NCI-H510A (cell line): ENCODE measurements at places on chromosomes 2 and 18.
A peak's percentile ranks its signal among the peaks of the same experiment; 100 is the strongest.

GRCh38 chr2:38600242-38600891, 2.4 kb downstream of the HNRNPLL start:
- DNase-seq: no peak

- DNase-seq: no peak
Observed at GRCh38 chr2:145070703-145071102, 550.8 kb upstream of the ZEB2 start.

GRCh38 chr2:196176142-196176738, 4.9 kb upstream of the STK17B start:
- no peak for DNase-seq

GRCh38 chr2:139684286-139684860, 904.2 kb upstream of the NXPH2 start:
- no peak for DNase-seq

GRCh38 chr2:195613922-195614321, 43.1 kb upstream of the SLC39A10 start:
- no peak for DNase-seq

DNA sequence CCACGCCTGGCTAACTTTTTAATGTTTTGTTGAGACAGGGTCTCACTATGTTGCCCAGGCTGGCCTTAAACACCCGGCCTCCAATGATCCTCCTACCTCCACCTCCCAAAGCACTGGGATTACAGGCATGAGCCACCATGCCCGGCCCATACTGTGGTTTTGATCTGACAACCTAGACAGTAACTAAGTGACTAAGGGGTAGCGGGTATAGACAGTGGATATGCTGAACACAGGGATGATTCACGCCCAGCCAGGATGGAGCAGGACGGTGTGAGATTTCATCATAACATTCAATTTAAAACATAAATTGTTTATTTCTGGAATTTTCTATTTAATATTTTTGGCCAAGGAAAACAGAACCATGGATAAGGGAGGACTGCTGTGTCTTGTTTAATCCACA, 36.0 kb upstream of the YPEL5 start:
- DNase-seq: no peak

GRCh38 chr2:71667256-71668182, 214.2 kb downstream of the DYSF start:
- DNase-seq: no peak

DNA sequence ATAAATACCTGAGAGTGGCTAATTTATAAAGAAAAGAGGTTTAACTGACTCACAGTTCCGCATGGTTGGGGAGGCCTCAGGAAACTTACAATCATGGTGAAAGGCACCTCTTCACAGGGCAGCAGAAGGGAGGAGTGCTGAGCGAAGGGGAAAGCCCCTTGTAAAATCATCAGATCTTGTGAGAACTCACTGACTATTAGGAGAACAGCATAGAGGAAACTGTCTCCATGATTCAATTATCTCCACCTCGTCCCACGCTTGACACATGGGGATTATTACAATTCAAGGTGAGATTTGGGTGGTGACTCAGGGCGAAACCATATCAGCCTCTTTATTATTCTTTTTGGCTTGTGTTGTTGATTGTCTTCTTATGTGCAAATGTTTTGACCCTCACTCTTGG, 76.2 kb downstream of the WDR7 start:
- DNase-seq: no peak

GRCh38 chr18:274313-274712, 6.5 kb upstream of the THOC1 start:
- no peak for DNase-seq

- DNase-seq: no peak
Observed at GRCh38 chr2:179302764-179303571, 38.3 kb upstream of the SESTD1 start.

DNA sequence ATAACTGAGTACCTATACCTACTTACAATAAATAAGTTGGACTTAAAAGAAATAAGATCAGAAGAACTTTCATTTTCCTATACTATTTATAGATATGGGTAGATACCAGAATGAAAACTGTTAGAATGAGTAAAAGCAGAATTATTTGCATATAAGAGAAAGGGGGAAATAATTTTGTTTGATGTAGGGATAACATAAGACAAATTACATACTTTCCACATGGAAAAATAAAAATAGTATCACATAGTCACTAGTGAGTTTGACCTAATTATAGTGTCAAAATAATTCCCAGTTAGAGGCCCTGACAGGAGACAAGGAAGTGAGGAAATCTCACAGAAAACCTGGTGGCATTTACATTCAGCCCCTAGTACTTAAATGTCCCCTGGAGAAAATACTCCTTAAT, 28.6 kb downstream of the KCMF1 start:
- DNase-seq: no peak

DNA sequence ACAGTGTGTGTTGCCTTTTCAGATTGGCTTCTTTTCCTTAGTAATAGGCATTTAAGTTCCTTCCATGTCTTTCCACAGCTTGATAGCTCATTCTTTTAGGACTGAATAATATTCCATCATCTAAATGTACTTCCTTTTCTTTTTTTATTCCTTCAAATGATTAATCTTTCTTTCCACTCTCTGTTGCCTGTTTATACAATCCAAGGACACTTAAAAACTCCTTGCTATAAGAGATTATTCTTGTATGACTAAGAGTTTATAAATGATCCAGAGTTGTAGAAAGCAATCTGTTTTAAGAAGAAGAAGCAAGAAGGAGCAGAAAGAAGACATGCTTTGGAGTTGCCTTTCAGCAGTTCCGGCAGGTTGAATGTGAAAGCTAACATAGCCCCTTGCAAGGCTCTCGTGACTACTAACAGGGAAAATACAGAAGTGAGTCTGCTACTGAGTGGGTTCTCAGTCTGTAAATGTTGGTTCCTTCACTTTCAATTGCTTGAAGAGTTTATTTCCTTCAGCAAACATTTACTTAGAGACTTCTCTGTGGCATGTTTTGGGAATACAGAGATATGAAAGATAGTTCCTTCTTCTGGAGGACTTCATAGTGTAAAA, 123.0 kb downstream of the PMAIP1 start:
- no peak for DNase-seq

DNA sequence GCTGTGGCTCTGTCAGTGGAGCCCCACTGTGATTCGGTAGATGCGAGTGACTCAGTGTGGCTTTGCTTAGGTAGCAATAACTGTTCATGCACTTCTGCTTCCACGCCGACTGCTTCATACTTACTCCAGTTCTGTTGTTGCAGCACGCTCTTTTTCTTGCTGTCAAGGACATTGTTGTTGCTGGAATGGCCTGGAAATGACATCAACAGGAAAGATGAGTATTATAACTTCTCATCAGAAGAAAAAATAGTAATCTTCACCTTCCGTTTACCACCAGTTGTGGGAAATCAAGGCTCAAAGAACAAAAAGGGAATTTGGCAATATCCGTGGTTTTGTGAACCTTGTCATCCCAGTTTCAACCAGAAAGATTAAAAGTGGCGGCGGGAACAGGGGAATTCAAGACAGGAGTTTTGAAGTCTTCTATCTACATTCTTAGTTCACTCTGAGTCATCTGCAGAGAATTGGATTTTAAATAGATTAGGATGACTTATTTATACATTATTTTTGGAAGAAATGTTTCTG, 8.3 kb downstream of the TM4SF20 start:
- DNase-seq: no peak

GRCh38 chr2:187549951-187550555, 4.2 kb downstream of the TFPI start:
- no peak for DNase-seq

DNA sequence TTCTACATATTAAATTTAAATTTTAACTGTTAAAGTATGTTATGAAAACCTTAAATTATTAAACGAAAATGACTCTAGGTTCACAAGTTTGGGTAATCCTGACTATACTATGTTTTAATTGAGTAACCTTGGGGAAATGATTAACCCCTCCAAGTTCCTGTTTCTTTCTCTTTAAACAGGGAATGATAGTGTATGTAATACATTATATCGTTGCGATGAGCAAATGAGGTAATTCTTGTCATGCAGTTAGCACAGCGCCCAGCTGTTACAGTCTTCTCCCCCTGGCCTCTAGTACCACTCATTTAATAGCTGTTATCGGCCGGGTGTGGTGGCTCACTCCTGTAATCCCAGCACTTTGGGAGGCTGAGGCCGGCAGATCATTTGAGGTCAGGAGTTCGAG, 80.4 kb downstream of the MTA3 start:
- DNase-seq: no peak

DNA sequence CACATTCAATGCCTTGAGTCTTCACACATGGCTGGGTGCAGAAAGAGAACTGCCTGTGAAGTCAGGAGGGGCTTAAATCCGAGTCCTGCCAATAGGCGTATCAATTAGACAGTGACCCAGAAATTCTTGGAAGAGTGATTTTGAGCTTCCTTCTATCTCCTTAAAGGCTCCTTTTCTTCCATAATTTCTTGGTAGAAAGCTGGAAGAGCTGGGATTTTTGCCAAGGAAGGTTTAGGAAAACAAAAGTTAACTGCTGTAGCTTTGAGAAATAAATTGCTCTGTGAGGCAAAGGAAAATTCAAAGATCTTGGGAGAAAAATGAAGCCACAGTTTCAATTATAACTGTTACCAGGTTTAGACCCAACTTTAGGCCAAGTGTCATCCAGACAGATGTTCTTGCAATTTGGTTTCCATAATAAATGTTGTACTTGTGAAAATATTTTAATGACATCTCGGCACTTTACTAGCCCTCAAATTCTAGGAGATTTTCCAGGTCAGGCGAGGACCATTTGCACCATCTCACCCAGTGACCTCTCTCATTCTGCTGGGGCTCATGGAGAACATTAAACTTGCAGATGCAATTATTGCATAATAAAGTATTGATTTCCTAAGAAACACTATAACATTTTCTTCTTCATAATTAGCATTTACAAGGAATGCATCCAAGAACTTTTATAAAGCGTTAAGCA, 329.7 kb upstream of the MEIS1 start:
- no peak for DNase-seq

GRCh38 chr18:657311-658000, at the start of gene TYMS:
TSS of gene TYMS (plus strand) at chr18:657653. CDS start at chr18:657743, 90 bp downstream.
- DNase-seq: peak; percentile 79

- DNase-seq: no peak
Observed at GRCh38 chr2:70314640-70315039, 12.8 kb upstream of the FAM136A start.

DNA sequence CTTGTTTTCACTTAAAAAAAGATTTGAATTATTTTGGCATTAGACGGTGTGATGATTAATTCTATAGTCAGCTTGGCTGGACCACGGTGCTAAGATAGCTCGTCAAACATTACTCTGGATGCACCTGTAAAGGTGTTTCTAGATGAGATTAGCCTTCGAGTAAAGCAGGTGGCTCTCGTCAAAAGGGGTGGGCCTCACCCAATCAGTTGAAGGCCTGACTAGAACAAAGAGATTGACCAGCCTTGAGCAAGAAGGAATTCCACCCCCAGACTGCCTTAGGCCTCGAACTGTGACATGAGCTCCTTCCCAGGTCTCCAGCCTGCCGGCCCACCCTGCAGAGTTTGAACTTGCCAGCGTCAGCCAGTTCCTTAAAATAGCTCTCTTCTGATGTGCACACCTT, 73.4 kb downstream of the TWIST2 start:
- no peak for DNase-seq

DNA sequence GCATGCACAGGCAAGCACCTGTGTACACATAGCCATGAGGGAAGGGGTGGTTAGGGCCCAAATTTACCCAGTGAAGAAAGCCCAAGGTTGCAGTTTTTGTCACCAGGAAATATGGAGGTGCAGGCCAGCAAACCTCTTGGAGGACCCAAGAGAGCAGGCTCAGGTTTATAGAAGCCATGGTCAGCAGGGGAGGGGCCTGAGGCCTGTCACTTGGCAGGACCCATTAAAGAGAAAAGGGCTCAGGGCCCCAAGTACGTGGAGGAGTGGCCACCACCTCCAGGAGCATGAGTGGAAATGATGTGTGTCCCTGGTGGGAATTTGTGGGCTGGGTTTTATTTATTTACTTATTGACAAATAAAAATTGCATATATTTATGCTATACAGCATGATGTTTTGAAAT, 192.9 kb downstream of the HAUS1 start:
- no peak for DNase-seq

DNA sequence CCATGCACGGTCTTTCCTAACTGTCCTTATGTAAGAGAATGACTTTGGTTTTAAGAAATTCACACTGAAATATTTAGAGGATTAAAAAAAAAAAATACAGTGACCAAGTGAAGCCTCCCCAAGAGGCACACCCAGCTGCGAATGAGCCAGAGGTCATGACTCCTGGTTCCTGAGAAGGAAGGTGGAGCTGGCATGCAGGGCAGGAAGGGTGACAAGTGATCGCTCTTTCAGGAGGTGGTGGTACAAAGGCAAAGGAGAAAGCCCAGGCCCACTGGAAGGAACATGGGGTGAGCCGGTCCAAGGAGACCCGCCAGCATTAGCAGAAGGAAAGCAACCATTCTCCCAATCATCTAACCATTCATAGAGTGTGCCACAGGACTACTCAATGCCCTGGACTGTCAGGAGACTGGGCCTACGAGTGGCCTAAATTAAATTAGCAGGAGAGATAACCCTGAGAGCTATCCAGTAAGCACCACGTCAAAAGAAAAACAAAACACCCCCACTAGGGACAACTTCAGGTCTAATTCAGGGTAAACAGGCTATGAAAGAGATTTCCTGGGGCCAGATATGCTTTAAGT, 7.8 kb downstream of the INO80C start:
- DNase-seq: no peak

DNA sequence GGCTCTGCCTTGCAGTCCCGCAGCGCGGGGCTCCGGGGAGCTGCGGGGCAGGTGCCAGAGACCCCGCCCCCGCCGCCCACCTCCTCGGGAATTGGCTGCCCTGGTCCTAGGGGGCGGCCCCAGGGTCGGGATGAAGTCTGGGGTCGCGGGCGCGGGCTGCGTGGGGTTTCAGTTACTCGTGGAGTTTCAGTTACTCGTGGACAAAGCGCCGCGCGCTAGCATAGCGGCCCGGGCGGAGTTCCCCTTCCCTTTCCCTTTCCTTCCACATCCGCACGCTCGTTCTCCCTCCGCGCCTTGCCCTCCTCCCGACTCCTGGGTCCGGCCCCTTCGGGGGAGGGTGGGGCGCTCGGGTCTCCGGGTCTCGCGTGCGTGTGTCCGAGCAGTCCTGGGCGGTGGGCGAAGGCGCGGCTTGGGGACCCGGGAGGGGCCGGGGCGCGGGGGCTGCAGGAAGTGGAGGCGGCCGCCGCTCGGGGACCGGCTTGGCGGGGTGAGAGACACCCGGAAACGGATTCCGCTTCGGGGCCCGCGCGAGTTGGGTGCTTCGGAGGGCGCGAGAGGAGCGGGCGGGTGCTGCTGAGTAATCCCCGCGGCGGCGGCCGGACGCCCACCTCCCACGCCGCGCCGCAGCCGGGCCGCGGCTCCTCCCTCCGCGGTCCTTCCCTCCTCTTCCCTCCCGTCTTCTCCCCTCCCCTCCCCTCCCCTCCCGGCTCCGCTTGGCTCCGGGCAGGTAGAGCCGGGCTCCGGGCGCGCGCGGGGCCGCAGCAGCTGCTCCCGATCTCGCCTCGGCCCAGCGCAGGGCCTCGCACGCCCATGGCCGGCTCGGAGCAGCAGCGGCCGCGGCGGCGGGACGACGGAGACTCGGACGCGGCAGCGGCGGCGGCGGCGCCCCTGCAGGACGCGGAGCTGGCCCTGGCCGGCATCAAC, at the start of gene TTC39C:
TSS of gene TTC39C (plus strand) at position 693 of the 924 bp plus-strand sequence. CDS start at position 811, 118 bp downstream.
- peak; percentile 19 for DNase-seq

GRCh38 chr2:158577141-158577540, 120.4 kb downstream of the PKP4 start:
- no peak for DNase-seq

GRCh38 chr2:26401739-26402541, at the start of gene DRC1:
TSS of gene DRC1 (plus strand) at chr2:26401920. CDS start at chr2:26401990, 70 bp downstream.
- peak; percentile 73 for DNase-seq

- no peak for DNase-seq
Observed at GRCh38 chr2:107785756-107786155, 40.9 kb upstream of the RGPD4 start.
